ENCODE measurements at places on chromosomes 1 and 21. TPM values are rescaled to one million over a fixed set of nuclear protein-coding genes. Genes with fewer than 3 reads are reported as not detected.

- no peak for DNase-seq
These were observed 2.7 kb downstream of the POU2F1 start for GRCh38 chr1:167223144-167224103.

- no peak for DNase-seq
These were observed 1050.1 kb downstream of the PLA2G4A start for GRCh38 chr1:187878883-187879282.

GRCh38 chr1:19512545-19512944 is 27.2 kb upstream of the CAPZB start:
- no peak for DNase-seq

DNA sequence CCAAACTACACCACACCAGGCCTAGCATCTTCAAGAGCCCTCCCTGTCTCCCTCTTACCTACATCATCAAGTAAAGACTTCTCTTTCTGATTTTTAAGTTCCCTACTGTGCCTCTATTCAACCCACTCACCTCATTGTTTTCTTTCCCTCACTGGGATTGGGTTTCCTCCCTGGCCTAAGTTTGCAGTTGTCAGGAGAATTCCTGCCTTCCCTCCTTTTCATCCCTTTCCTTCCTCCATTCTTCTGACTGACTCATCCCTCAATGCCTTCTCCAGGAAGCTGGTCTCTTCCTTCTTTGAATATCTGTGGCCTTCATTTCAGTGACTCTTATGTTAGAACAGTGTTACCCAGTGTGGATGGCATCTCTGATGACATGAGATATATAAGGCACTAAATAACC is 139.9 kb upstream of the KIAA0040 start:
- DNase-seq = no peak

DNA sequence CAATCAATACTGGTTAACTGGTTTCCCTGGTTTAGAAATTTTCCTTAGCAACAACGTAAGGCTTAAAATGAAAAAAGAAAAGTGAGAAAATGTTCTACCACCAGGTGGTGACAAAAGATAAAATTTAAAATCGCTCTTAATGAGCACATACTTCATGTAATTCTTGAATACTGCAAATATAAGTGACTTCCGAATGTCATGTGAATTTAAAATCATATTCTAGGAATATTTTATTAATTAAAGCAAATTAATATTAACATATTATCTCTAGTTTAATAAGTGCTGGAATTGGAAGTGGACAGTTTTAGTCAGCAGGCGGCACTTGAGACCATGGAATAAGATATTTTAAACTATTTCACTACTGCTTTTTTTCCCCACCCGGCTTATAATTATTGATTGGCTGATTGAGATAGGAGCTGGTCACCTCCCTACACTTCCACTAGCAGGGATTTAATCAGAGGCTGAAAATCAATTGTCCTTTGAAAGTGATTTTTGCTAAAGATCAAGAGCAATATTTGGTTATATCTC is 5.0 kb upstream of the ADAMTS1 start:
- peak; percentile 65 for DNase-seq

GRCh38 chr1:53992085-53992874 is 25.7 kb downstream of the LDLRAD1 start:
- peak; percentile 56 for DNase-seq

GRCh38 chr1:73604211-73604610 is 593.8 kb downstream of the LRRIQ3 start:
- DNase-seq = no peak

- DNase-seq = no peak
These were observed 154.3 kb upstream of the COL6A1 start for GRCh38 chr21:45827302-45827692.

- peak; percentile 62 for DNase-seq
These were observed 12.5 kb upstream of the KPRP start for GRCh38 chr1:152745289-152745704.

- no peak for DNase-seq
These were observed 72.8 kb upstream of the CD1D start for GRCh38 chr1:158107916-158108315.

GRCh38 chr1:58358346-58358745 is 188.2 kb downstream of the OMA1 start:
- DNase-seq = no peak

DNA sequence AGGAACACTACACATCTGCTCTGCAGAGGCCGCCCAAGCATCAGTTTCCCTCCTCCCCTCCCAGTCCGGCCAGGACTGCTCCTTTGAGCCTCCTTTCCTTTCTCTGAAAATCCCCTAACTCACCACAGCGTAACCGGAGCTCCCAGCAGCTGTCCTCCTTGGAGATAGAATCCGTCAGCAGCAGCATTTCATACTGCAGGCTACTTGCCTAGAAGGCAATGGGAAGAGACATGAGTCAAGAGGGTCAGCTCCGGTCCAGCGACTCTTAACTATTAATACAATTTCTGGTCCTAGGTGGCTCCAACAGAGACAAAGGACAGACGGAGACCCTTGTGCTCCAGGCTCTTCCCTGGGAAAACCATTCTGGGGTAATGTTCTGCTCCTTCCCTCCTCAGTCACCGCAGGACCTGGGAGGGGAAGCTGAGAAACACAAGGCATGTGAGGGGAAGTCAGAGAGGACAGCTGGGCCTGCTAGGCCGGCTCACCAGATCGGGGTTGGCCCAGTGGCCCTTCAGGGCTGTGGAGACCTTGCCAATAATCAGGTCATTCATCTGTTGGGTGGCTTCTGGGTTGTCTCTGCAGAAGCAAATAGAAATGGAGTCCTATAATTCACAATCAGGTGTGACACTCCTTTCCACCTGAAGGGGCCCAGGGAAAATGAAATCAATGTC is 99.7 kb downstream of the UBR4 start:
- DNase-seq = no peak

- peak; percentile 98 for DNase-seq
These were observed 16.7 kb upstream of the LYST start for GRCh38 chr1:235883261-235883927.

DNA sequence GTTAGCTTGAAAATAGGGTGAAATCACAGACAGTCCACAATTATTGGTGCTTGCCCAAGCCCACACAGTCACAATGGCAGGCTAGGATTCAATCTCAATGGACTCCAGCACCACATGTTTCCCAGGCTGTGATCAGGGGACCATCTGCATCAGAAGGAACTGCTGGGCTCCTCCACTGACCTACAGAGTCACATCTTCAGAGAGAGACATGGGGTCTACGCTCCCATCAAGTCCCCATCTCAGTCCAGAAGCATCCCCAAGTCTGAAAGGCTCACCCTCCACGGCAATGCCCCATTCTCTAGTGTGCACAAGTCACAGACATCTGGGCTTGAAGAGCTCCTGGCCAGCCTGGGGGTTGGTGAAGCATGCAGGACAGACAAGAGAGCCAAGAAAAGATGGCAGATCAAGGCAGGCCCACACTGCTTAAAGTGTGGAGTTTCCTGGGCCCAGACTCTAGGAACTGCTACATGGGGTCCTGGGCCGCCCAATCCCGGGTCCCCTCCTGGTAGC is 262.5 kb downstream of the NPHP4 start:
- no peak for DNase-seq

- no peak for DNase-seq
These were observed 74.1 kb downstream of the SERINC2 start for GRCh38 chr1:31487143-31487542.

GRCh38 chr21:14888202-14888601 is 176.6 kb downstream of the NRIP1 start:
- no peak for DNase-seq

Gene LINGO4
- not detected for total RNA-seq

Gene C1orf87
- total RNA-seq = not detected

Gene OR2L5
- not detected for total RNA-seq

Gene MINDY1
- total RNA-seq = 11.3 TPM

Gene VSIG8
- not detected for total RNA-seq

Measured in SK-MEL-5 (cell line).